Uterus (tissue), 4 donors: ENCODE measurements at places on chromosomes 6 and 20. TPM values are rescaled to one million over a fixed set of nuclear protein-coding genes. Genes with fewer than 3 reads are reported as not detected.

GRCh38 chr20:20820785-20821483, 108.5 kb upstream of the RALGAPA2 start:
- no peak for DNase-seq

DNA sequence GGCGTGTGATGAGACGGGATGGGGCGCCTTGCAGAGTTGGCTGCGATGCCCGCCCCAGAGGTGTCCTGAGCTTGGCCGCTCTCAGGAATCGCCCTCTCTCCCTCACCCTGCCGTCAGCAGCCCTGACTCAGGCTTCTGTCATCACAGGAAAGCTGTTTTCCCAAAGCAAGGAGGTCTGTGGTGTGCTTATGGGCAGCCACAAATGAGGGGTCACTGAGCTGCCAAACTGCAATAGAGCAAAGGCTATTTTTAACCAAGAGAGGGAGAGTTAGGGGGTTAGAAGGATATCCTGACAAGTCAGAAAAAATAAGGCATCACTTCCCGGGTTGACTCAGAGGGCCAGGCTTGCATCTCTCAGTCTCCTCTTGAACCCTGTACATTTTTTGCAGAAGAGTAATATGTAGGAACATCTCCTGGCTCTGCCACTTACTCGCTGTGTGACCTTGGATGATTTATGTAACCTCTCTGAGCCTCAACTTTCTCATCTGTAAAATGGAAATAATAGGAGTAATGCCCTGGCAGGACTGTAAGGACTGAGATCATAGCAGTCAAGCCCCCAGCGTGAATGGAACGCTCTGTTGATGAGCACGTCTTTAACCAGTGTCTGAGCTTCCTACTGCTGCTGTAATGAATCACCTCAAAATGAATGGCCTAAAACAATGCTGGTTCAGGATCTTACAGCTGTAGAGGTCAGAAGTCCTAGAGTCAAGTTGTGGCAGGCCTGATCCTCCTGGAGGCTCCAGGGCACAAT, 181.9 kb downstream of the NFATC2 start:
- DNase-seq, result no peak

DNA sequence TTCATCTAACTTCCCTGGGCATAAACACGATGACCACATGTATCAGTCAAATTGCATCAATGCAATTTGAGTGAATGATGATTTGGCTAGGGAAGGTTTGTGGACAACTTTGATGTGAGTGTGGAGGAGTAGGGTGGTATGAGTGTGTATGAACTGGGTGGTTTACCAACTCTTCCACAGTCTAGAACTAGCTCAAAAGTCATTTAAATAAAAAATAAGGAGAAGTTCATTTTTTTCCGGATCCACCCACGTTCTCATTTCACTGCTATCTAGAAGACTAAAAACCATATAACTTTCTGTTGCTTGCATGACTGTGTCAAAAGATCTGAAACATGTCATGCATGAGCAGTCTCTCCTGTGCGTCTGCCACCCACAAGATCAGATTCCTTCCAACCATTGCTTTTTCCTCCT, 23.6 kb downstream of the SLC35D3 start:
- no peak for DNase-seq

DNA sequence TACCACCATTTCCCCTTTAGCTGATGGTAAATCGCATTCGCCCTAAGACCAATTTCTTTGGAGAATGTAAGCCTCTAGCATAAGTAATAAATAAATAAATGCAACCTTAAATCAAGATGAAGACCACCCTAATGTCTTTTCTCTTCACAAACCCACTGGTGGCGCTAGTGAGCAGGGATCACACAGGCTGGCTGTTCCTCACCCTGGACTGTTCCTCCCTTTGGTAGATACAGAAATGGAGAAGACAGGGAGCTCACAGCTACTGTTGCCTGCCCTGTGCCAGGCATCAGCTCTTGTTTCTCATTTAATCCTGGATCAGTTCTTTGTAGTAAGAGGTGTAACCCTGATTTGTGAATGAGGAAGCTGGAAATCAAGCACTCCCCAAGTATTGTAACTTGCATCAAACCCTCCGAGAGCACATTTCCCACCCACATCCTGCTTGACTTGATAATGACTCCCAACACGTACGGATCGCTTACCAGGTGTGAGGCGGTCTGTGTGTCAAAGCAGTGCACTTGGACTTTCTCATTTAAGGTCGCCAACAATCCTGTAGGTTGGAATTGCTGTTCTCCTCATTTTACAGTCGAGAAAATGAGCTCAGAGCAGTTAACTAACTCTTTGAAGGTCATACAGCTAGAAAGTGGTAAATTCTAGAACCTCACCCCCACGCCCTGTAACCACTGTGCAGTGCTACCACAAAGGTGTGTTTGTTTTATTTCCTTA, 236.1 kb downstream of the TSHZ2 start:
- DNase-seq, result no peak

DNA sequence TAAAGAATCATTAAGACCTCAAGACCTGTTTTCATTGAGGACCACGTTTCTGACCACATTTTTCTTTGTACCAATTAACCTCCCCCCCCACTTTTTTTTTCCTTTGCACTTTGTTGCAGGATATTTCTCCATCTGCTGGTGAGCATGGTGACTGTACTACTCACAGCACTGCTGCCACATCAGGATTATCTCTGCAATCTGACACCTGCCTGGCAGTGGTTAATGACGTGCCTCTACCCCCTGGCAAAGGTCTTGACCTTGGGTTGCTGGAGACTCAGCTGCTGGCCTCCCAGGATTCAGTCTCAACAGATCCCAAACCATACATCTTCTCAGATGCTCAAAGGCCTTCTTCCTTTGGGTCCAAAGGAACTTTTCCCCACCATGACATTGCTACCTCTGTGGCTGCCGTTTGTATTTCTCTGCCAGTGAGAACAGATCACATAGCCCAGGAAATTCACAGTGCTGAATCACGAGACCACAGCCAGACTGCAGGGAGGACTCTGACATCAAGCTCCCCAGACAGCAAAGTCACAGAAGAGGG, 46.6 kb upstream of the EDN3 start:
- DNase-seq, result no peak

- DNase-seq, result no peak
Observed at GRCh38 chr6:71138376-71138775, 150.2 kb upstream of the OGFRL1 start.

GRCh38 chr6:142773859-142774648, 170.9 kb downstream of the HIVEP2 start:
- no peak for DNase-seq

DNA sequence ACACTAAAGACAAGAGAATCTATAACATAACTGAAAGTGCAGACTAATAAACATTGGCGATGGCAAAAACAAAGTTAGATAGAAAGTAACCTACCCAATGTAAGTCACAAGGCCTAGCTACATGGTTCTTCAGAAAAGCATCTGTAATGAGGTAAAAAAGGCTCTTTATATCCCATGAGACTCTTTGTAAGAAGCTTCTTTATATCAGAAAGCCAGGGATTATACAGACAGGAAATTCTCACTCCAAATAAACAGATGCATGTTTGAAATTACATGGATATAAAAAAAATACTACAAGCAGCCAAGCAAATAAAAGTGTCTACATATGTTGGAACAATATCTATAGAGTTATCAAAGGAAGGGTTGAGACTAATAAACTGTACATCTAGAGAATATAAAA, 284.9 kb upstream of the NRSN1 start:
- no peak for DNase-seq

GRCh38 chr6:41439524-41440418, 104.4 kb downstream of the NCR2 start:
- no peak for DNase-seq

- DNase-seq, result no peak
Observed at GRCh38 chr20:41645372-41645771, 27.2 kb upstream of the CHD6 start.

- DNase-seq, result no peak
Observed at GRCh38 chr6:167279766-167280446, 11.2 kb upstream of the UNC93A start.

- DNase-seq, result no peak
Observed at GRCh38 chr6:8006208-8006607, 58.0 kb downstream of the BLOC1S5 start.

DNA sequence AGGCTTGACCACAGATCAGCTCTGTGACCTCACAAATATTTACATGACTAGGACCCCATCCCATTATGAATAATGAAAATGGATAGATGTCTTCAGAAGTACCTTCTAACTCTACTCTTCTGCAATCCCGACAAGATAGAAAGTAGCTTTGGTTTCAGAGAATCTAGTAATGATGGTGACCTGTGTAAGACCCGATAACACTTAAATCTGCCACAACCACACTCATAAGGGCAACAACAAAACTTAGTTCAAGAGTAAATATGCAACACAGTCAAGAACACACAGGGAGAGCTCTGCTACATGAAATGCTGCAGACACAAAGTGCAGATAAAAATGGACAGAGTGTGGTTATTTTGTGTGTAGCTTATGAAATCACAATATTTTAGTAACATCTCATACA, 9.6 kb downstream of the CHD6 start:
- DNase-seq, result no peak

- DNase-seq, result no peak
Observed at GRCh38 chr6:80217794-80218193, 111.3 kb downstream of the BCKDHB start.

GRCh38 chr20:50395251-50395729, 114.9 kb upstream of the PTPN1 start:
- DNase-seq, result peak; percentile 82

DNA sequence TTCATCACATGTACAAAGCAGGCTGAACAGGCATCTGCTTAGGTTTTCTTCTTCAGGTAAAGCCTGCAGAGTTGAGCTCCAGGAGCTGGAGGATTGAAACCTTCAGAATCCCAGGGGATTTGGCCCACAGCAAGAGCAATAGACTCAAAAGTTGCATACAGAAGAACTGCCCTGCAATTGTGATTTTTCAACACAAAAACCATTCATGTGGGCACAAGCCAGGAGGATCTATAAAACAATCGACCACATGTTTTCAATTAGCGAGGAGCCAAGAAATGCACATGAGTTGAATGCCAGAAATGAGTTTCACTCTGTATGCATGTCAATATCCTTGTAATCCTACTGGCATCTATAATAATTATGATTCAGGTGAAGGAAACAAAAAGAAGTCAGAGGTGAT, 576.4 kb downstream of the HDGFL1 start:
- DNase-seq, result no peak

DNA sequence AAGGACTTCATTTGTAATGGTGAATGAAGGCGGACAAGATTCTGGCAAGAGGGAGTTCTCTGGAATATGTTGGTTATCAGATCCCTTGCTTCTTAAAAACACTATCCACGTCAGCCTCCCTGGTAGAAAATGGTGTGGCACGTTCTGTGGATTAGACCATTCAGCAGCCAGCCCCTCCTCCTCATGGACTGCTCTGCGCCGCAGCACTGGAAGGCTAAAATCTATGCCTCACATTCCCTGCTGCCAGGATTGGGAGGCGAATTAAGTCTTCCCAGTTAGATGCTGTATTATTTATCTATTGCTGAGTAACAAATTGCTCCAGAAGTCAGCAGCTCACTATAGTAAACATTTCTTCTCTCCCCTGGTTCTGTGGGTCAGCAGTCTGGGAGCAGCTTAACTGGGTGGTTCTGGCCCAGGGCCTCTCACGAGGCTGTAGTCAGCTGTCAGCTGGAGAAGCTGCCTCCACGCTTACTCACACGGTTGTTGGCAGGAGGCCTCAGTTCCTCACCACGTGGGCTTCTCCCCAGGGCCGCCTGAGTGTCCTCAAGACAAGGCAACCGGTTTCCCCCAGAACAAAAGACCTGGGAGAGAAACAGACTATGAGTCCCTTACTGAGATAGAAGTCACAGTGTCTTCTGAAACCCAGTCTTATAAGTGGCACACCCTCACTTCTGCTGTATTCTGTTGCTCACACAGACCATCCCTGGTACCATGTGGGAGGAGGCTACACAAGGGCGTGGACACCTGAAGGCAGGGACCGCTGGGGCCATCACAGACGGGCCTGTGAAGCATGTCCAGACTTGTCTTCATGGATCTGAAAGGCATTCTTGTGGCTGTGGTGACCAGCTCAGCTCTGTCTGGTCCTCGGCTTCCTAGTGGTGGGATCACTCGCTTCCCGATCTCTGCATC, 101.0 kb downstream of the NRN1 start:
- DNase-seq, result peak; percentile 82

GRCh38 chr6:155436981-155437749, 18.5 kb downstream of the NOX3 start:
- DNase-seq, result no peak

- no peak for DNase-seq
Observed at GRCh38 chr6:68911811-68912210, 276.7 kb downstream of the ADGRB3 start.

GRCh38 chr6:47298475-47298874, 11.2 kb downstream of the TNFRSF21 start:
- no peak for DNase-seq

DNA sequence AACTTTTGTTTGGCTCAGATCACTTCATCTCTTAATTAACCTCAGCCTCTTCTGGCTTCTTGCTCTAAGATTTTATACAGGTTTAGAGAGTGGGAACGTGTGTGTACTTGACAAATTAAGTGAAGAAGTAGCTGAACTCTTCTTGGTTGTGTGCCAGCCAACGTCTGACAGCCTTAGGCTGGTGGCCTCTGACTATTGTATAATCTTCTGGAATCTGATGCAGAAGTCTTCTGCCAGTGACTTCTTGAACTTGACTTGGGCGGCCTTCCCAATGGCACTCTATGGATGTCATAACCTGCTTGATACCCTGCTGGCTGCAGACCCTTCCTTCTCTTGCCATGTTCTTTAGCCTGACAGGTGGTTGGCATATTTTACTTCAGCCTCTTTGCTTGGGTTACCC, 660.5 kb downstream of the DOK5 start:
- no peak for DNase-seq

DNA sequence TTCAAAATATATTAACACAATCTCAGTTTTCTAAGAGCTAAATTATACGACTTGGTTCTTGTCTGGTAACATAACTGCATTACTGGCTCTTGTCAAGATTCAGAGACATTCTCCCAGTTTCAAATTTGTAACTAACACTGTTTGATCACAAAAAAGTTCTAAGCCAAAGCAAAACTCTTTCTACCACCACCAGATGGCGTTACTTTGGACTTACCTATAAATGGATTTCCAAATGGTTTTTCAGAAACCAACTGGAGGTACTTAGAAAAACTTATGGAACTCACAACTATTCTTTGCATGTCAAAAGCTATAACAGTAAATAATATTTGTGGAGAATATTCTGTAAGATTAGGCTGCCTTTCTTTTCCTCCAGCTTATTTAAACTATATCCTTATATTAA, 34.2 kb upstream of the GFRAL start:
- no peak for DNase-seq

The TAF8 gene
- 43.5 TPM for total RNA-seq

The SPACA1 gene
- not detected for total RNA-seq

The OR12D3 gene
- total RNA-seq, result not detected

The ELOVL4 gene
- total RNA-seq, result 4.4 TPM

The SLC17A3 gene
- not detected for total RNA-seq

The BANF2 gene
- total RNA-seq, result not detected

The RNGTT gene
- total RNA-seq, result 14.7 TPM
